ENCODE measurements at places on chromosomes 4 and X. TPM values are rescaled to one million over a fixed set of nuclear protein-coding genes. Genes with fewer than 3 reads are reported as not detected.

Gene EVC2
- 8.1 TPM for polyA plus RNA-seq

DNA sequence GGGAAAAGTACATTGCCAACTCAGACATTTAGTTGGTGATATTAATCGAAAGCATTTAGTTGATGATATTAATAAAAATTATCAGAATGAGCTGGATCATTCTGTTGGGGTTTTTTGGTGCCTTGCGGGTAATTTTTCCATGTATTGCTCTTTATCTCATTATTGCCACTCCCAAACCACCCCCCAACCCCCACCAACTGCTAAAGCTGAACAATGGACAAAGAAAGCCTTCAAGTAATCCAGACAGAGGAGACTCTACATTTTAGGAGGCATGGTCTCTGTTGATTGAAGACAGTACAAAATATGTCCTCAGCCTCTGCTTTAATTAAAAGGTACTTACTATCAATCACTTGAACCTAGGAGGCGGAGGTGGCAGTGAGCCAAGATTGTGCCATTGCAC is 22.5 kb downstream of the PDK3 start:
- DNase-seq: no peak

Gene PIGA
- 6.4 TPM for polyA plus RNA-seq

Gene MOB1B
- polyA plus RNA-seq: 10.5 TPM

Gene CC2D2A
- 9.4 TPM for polyA plus RNA-seq

Gene TSR2
- polyA plus RNA-seq: 39.9 TPM

Gene CXCR3
- polyA plus RNA-seq: 0.08 TPM

Gene RAI2
- 52.8 TPM for polyA plus RNA-seq

Gene DCAF8L2
- 10.1 TPM for polyA plus RNA-seq

GRCh38 chr4:34365946-34366345 is 1878.4 kb downstream of the ARAP2 start:
- no peak for DNase-seq

GRCh38 chrX:20029728-20030127 is 38.9 kb upstream of the BCLAF3 start:
- no peak for DNase-seq

DNA sequence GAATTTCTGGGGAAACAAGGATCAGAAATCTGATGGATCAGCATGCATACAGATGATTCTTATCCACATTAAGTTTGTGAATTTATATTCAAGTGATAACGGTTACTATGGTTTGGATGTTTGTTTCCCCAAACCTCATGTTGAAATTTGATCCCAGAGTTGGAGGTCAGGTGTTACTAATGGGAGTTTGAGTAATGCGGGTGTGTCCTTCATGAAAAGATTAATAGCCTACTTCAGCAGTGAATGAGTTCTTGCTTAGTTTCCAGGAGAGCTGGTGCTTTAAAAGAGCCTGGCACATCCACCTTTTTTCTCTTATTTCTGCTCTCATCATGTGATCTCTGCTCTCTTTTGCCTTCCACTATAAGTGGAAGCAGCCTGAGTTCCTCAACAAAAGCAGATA is 712.4 kb downstream of the IL1RAPL1 start:
- no peak for DNase-seq

Gene HADH
- polyA plus RNA-seq: 62.5 TPM

- DNase-seq: no peak
These were observed 146.4 kb downstream of the PCDH19 start for GRCh38 chrX:100263650-100264049.

DNA sequence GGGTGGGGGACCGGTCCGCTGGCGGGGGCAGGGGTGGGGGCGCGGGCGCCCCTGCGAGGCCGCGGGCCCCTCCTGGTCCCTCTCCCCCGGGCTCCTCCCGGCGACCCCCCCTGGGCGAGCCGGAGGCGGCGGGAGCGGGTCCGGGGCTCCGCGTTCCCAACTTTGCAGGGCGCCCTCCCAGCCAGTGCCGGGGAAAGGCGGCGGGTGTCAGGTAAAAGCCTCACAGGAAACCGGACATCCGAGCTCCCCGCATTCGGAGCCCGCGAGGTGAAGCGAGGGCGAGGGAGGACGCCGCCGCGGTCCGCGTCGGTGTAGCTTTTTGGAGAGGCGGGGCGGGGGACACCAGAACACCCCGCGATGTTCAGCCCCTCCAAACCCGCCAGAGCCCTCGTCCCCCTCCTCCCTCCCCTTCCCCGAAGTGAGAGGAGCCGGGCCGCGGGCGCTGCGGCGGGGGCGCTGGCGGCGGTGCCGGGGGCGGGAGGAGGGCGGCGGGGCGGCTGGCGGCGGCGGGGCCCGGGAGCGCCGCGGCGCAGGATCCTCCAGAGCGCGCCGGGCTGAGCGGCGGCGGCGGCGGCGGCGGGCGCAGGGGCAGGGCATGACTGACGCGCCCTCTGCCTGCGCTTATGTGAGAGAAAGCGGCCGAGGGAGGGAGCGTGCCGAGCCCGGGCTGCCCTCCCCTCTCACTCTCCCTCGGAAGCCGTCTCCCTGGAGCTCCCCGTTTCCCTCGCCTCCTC is at the start of gene VEGFC:
Gene VEGFC (minus strand): TSS at position 597 of the 734 bp plus-strand sequence. CDS start 611 bp downstream, outside the sequence.
- peak; percentile 66 for DNase-seq

Gene TRIM61
- 1.9 TPM for polyA plus RNA-seq

Data from ovary (tissue), 10 donors.